Dorsolateral prefrontal cortex (tissue), 122 donors: ENCODE measurements at places on chromosomes 11 and 22.

DNA sequence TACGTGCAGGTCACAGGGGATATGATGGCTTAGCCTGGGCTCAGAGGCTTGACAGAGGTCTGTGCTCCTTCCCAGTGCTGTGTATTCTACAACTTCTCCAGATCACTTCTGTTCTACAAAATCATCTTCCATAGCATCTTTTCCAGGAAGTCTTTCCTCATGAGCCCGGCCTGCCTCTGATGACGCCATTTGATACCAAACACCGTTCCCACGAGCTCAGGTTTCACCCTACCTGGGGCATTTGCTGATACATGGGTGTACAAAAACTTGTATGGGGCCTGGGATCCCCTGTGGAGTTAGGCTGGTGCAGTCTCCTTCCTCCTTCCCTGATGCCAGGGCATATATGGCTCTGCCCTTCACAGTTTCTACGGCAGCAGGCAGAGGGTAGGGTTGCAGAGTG lies 78.7 kb downstream of the NECTIN1 start:
- no peak for DNase-seq

DNA sequence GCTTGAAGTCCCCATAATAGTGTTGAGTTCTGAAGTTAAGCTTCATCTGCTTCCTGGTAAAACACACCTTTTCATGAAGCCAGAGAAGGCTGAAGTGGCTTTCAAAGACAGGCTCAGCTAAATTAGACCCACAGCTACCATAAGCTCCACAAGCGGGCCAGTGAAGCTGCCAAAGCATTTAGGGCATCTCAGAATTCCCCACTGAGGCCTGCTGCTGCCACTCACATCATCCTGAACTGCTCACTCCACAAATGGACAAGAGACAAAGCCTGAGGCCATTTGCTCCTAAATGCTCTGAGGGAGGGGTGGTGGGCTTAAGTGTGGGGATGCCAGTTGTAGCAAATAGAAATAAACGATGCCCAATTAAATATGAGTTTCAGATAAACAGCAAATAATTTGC lies 14.6 kb downstream of the CCDC83 start:
- no peak for DNase-seq

DNA sequence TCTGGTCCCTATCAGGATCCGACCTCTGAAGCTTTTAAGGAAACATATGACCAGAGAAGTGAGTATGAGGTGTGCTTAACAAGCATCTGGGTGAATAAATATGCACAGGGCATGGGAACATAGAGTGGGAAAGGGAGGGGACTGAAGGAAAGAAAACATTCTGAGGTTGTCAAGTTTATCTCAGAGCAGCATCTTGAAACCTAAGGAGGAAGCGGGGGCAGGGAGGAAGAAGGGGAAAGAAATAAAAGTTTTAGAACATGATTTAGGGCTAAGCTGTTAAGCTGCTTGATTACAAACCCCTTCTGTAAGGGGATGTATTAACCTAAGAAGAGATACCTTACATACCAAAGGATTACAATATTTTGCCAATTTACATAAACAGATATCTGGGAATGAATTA lies 24.0 kb upstream of the SC5D start:
- no peak for DNase-seq

- DNase-seq: no peak
Measured at GRCh38 chr22:19107730-19108074, 14.5 kb downstream of the DGCR2 start.

GRCh38 chr11:117239295-117239694 lies 6.8 kb downstream of the RNF214 start:
- DNase-seq: no peak

DNA sequence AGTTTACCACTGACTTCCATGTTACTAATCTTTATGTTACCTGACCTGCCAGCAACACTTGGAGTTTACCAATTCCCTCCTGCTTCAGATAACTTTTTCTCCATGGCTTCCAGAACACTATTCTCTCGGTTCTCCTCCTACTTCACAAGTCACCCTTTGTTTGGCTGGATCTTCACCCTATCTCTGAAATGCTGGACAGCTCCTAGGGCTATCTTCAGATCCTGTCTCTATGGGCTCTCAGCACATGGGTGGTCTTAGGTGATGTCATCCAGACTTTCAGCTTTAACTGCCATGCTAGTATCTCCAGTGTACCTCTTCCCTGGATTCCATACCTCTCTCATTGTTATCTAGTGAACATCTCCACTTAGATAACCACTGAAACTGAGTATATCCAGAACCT lies 12.2 kb upstream of the VWCE start:
- no peak for DNase-seq

DNA sequence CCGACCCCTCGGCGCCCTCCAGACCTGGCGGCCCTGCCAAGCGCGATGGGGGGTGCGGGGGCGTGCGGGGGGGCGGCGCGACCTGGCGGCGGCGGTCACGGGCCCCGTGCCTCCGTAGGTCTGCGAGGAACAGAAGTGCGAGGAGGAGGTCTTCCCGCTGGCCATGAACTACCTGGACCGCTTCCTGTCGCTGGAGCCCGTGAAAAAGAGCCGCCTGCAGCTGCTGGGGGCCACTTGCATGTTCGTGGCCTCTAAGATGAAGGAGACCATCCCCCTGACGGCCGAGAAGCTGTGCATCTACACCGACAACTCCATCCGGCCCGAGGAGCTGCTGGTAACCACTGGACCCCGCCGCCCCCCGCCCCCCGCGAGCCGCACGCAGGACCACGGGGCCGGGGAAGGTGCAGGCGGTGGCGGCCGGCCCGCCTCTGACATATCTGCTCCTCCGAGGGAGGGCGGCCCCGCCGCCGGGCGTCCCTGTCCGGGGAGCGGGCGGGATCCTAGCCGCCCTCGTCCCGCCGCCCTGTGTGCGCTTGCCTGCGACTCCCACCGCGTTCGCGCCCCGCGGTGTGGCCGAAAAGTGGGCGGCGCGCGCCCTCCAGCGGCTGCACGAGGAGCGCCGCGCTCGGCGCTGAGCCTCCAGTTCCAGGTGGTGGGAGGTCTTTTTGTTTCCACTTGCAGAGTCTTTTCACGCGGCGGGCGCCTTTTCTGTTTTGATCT lies 2.1 kb downstream of the CCND1 start:
- DNase-seq: peak; percentile 45

- DNase-seq: peak; percentile 35
Measured at GRCh38 chr22:17213976-17214375, 5.3 kb downstream of the ADA2 start.

- DNase-seq: no peak
Measured at GRCh38 chr11:75503531-75504099, 22.1 kb downstream of the GDPD5 start.

DNA sequence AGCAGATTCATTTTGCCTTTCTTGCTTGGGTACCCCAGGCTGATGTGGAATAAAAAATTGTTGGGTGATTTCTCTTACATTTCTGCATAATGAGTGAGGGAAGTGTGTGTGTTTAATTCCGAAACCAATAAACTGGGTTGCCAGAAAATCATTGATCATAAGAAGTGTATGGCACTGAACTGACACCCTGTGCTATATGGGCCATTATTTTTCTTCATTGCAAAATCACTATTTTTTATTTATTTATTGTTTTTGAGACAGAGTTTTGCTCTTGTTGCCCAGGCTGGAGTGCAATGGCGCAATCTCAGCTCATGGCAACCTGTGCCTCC lies 14.6 kb upstream of the HIKESHI start:
- DNase-seq: no peak

DNA sequence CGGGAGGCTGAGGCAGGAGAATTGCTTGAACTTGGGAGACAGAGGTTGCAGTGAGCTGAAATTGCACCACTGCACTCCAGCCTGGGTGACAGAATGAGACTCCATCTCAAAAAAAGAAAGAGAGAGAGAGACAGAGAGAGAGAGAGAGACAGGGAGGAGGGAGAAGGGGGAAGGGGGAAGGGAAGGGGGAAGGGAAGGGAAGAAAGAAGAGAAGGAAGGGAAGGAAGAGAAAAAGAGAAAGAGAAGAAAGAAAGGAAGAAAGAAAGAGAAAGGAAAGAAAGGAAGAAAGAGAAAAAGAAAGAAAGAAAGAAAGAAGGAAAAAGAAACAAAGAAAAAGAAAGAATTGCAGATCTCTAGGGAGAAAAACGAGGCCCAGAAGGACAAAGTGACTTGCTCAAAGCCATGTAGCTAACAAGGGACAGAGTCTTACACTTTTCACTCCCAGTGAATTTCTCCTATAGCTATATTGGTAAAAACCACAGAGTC lies 73.8 kb upstream of the BIRC3 start:
- DNase-seq: no peak

DNA sequence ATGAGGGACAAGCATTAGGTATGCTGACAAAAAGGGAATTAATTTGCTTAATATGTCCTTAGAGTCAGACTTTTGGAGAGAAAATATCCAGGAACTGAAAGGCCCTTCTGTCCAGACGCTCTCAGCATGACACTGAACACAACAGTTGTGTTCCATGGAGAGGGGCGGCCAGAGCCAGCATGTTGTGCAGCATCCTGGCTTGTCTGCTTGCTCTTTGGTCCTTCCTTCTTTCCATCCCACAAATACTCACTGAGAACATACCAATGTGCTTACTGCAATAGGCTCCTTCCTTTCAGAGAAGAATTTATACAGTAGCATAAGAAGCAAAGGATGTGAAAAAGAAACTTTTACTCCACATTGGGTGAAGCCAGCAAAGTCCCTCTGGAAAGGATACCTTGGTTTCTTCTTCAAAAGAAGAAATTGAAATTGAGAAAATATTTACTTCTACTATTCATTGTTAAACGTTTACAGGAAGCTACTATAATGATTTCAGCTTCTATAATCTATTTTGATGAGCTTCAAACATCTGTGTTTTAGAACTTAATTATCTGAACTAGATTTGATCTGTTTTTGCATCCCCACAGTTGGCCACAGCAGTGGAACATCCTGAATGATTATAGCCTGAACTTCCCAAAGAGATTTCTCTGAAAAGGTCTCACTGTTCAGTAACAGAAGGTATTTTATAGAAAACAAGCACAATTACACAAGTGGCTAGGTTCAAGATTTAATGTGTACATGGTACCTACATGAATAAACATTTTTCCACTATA lies 304.1 kb upstream of the PITPNB start:
- no peak for DNase-seq

- DNase-seq: no peak
Measured at GRCh38 chr11:4459500-4459899, 10.4 kb downstream of the OR52K2 start.

- DNase-seq: no peak
Measured at GRCh38 chr11:45146072-45147016, at the start of gene PRDM11. TSS of gene PRDM11 (plus strand) at chr11:45146639. CDS start at chr11:45181767, 35,128 bp downstream.

DNA sequence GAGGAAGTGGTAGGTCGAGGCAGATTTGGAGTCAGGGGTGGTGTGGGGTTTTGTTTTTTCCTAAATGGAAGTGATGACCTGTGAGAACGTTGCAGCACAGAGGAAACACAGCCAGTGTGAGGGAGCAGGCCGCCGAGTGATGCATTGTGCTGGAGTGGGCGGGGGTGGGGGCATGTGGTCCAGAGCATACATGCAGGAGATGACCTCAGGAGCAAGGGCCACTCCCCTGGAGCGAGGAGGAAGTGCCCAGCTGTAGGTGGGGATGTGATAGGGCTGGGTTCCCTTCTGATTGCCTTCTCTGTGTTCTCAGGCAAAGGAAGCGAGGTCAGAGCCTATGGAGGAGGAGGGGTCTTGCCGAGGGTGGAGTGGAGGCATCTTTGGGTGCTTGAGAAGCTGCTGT lies 81.4 kb downstream of the PPP6R3 start:
- DNase-seq: no peak

- DNase-seq: peak; percentile 28
Measured at GRCh38 chr22:49573109-49573765, 254.4 kb downstream of the BRD1 start.

DNA sequence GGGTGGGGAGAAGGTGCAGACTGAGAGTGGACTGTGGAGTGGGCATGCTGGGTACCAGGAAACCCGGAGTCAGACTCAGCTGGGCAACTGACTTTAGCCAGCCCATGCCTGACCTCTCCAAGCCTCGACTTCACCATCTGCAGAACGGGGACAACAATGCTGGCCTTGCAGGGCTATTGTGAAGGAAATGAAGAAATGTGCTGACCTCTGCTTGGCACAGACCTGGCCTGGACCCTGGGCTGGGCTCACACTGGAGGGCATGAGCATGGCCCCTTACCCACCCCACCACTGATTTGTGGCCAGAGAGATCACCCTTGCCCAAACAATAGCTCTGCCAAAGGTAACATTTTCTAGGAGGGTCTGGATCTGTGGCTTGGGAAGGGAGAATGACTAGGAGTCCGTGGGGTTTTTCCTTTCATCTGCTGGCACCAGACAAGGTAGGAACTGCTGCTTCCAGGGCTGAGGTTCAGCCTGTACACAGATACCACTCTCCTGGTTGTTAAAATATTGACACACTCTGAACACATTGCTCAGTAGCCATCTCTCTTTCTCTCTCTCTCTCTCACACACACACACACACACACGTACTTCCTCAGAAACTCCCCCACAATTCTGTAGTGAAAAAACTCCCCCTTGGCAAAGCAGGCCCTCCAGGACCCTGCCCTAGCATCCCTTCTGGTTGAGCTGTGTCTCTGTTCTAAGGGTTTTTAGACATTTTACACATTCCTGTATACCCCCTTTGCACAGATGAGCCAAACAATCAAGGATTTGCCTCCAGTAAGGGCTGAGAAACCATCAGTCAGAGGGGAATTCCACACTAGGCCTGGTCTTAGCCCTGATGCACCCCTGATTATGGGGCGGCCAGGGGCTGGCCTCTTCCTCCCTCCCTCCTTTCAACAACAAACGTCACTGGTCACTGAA lies 1.0 kb downstream of the MOGAT2 start:
- no peak for DNase-seq

- no peak for DNase-seq
Measured at GRCh38 chr22:27507935-27508526, 293.5 kb downstream of the MN1 start.

DNA sequence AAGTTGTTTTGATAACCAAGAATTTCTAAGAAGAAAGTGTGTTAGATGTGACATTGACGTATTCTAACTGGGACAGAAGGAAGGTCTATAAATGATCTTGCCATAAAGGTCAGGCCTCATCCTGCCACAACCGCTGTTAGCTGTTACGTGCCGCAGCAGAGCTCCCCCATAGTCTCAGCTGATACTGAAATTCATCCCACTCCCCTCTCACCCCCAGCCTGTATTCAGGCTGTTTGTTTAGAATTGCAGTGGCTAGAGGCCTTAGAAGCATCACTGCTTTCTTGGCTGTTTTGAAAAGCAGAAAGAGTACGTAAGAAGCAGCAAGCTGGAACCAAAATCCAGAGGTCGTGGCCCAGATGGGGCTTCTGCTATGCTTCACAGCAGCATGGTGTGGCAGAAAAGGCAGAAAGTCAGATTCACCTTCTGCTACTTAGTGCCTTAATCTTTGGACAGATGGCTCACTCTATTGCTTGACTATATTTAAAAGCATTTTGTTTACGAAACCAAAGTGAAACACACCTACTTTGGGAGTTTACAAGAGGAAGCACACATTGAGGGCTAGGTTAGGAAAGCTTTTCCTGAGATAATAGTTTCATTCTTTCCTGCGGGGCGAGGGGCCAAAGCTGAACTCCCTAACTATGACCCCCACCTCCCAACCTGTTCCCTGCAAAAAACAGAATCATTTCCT lies 950 bp upstream of the LAYN start:
- no peak for DNase-seq
